ENCODE measurements at places on chromosomes 3 and 15. TPM values are rescaled to one million over a fixed set of nuclear protein-coding genes. Genes with fewer than 3 reads are reported as not detected.

Gene IGSF10
- 1.8 TPM for polyA plus RNA-seq

DNA sequence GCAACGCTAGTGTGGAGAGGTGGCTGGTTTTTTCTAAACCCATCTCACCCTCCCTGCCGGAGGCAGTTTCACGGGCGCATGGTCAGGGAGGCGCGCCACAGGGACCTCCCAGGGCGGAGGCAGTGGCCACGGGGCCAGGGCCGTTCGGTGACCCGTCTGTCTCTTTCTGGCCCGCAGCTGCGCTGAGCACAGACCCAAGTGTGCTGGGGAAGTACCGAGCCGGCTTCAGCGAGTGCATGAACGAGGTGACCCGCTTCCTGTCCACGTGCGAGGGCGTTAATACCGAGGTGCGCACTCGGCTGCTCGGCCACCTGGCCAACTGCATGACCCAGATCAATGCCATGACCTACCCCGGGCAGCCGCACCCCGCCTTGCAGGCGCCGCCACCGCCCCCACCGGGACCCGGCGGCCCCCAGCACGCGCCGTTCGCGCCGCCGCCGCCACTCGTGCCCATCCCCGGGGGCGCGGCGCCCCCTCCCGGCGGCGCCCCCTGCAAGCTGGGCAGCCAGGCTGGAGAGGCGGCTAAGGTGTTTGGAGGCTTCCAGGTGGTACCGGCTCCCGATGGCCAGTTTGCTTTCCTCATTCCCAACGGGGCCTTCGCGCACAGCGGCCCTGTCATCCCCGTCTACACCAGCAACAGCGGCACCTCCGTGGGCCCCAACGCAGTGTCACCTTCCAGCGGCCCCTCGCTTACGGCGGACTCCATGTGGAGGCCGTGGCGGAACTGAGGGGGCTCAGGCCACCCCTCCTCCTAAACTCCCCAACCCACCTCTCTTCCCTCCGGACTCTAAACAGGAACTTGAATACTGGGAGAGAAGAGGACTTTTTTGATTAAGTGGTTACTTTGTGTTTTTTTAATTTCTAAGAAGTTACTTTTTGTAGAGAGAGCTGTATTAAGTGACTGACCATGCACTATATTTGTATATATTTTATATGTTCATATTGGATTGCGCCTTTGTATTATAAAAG, 1.8 kb downstream of the HES1 start:
- DNase-seq = no peak

Gene HTR3E
- not detected for polyA plus RNA-seq

Gene PLAAT1
- 3.1 TPM for polyA plus RNA-seq

GRCh38 chr3:170585937-170586310, at the start of gene SLC7A14:
SLC7A14 (minus strand) TSS chr3:170586075; CDS start chr3:170526936, 59,139 bp downstream.
- no peak for DNase-seq

Data from left renal cortex interstitium (tissue), 4 donors.